NCI-H1092 treated with DMSO at 0.1 percent for 48 hours (cell line): ENCODE measurements at places on chromosomes 12 and 14.

DNA sequence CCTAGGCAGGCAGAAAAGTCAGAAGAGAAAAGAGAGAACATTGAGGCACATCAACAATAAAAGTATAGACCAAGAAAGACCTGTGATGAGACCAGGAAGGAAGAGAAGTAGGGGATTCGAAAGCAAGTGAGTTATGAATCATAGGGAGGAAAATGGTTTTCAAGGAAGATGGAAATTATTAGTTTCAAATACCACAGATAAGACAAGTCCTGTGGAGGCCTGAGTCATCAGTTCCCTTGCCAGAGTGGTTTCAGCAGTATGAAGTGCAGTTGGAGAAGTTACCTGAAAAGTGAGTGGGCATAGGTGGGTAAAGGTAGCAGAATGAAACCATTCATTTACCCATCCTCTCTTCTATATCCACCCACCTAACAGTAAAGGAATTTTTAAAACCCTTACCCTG, 25.2 kb upstream of the TSPAN8 start:
- no peak for DNase-seq

DNA sequence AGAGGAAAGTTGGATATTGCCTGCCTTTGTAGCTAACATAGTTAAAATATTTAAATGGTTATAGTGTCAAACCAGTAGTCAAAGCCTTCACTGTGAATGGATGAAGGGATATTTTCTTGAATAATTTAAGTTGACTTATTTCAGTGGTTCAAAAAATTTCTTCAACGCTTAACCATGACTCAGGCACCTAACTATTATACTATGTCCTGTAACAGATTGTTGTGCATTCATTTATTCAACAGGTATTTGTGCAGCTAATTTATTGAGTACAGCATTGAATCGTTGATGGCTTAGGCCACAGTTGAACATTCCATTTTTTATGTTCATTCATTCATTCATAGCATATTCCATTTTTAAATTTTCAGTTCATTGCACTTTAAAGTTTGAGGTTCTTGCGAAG, 9.2 kb downstream of the HIF1A start:
- DNase-seq: no peak

- DNase-seq: no peak
Measured at GRCh38 chr12:131152587-131152986, 198.9 kb downstream of the ADGRD1 start.

GRCh38 chr12:105920161-105920684, 218.5 kb downstream of the NUAK1 start:
- peak; percentile 14 for DNase-seq

DNA sequence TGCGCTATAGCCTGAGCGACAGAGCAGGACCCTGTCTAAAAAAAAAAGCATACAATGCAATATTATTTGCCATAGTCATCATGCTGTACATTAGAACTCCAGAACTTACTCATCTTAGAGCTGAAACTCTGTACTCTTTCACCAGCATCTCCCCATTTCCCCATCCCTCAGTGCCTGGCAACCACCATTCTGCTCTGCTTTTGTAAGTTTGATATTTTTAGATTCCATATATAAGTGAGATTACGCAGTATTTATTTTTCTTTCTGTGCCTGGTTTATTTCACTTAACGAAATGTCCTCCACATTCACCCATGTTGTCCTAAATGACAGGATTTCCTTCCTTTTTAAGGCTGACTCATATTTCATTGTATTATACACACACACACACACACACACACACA, 121.8 kb downstream of the BBS10 start:
- no peak for DNase-seq

- DNase-seq: no peak
Measured at GRCh38 chr12:10448236-10448635, 4.9 kb downstream of the KLRC1 start.

DNA sequence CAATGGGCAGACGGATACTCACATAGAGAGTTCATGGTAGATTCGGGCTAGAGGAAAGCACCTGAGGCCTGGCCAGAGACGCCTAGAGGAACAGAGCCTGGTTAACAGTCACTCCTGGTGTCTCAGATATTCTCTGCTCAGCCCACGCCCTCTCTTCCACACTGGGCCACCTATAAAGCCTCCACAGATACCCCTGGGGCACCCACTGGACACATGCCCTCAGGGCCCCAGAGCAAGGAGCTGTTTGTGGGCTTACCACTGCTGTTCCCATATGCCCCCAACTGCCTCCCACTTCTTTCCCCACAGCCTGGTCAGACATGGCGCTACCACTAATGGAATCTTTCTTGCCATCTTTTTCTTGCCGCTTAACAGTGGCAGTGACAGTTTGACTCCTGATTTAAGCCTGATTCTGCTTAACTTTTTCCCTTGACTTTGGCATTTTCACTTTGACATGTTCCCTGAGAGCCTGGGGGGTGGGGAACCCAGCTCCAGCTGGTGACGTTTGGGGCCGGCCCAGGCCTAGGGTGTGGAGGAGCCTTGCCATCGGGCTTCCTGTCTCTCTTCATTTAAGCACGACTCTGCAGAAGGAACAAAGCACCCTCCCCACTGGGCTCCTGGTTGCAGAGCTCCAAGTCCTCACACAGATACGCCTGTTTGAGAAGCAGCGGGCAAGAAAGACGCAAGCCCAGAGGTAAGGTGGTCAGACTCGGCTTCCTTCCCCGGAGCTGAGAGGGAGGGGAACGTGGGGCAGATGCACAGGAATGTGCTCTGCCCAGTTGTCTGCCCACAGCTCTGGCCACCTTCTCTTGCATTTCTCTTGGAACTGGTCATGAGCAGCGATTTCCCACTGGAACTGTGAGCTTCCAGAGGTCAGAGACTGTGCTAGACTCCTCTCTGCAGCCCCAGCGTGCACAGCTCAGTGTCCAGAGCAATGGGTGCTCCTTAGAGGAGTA, at the start of gene CD4:
TSS of gene CD4 (plus strand) at position 557 of the 953 bp plus-strand sequence. CDS start 10,611 bp downstream, outside the sequence.
- no peak for DNase-seq

DNA sequence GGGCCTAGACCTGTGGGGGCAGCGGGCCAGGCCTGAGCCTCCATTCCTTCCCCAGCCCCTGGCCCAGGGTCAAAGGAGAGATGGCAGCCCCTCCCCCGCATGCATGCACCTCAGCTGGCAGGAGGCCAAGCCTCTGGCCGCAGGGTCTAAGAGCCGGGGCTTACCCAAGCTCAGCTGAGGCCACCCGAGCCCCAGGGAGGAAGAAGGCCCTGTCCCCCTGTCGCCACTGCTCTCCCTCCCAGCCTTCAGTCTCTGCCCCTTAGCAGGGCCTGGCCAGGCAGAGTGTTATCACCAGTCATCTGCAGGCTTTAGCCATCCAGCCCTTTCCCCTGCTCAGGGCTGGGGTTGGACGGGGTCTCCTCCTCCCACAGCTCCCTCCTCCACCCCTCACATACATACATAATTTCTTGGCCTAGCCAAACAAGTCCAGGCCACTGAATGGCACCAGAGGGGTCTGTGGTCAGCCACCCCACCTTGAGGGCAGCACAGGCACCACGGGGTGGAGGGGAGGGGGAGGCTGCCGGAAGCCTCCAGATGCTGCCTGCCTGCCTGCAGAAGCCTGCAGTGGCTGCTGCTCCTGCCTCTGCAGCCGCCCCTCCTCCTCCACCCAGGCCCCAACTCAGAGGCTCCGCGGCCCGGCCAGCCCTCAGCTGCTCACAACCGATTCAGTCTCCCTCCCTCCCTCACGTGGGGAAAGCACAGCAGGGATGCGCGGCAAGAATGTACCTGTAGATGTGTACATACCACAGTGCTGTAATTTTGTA, 22.8 kb downstream of the RAB35 start:
- no peak for DNase-seq

- DNase-seq: peak; percentile 66
Measured at GRCh38 chr12:49903700-49904423, at the start of gene FAIM2. FAIM2 (minus strand) TSS chr12:49903900; CDS start chr12:49903792, 108 bp downstream.

GRCh38 chr12:101877806-101878242, 444 bp downstream of the DRAM1 start:
- DNase-seq: no peak

DNA sequence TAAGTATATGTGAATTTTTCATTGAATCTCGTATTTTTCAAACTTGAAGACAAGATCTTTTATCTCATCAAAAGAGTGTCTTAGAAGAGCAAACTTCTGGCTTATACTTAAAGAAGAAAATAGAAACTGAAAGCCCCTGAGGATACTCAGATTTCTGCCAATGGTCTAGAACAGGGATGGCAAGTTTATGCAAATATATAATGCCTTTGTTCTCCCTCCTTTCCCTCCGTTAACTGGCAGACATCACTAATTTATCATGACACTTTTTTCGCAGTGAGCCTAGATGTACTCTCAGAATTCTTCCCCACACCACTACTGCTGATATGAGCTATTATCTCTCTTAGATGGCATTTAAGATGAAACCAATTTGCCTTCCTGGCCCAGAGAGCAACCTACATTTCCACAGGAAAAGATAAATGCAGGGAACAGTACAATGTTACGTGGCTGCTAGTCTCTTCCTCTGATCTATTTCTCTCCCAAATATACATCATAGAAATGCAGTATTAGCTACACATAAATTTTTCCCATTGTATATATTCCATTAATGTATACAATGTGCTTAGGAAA, 40.0 kb upstream of the DAAM1 start:
- DNase-seq: no peak

DNA sequence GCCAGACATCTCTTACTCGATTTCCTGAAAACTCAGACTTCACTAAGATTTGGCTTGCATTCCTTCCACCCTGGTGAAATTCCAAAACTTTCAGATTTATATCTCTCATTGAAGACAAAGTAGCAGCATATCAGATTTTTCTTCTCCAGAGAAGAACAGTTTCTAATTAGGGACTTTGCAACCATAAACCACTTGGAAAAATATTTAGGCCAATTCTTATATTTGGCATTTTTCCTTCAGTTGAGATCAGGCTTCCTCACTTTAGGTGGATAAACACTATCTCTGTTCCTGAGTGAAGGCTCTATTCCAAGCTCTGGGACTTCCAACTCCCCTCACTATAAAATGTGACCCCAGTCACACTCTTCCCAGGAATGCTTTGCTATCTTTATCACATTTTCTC, 1434.3 kb upstream of the FLRT2 start:
- DNase-seq: no peak

DNA sequence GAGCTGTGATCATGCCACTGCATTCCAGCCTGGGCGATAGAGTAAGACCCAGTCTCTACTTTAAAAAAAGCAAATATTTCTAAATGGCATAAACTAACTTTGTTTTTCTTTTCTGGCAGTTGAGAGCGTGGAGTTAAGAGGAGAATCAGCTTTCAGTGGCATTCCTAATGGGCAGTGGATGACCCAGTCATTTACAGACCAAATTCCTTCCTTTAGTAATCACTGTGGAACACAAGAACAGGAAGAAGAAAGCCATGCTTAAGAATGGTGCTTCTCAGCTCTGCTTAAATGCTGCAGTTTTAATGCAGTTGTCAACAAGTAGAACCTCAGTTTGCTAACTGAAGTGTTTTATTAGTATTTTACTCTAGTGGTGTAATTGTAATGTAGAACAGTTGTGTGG, 21.2 kb downstream of the TDG start:
- no peak for DNase-seq

GRCh38 chr14:26401179-26401968, 196.5 kb downstream of the NOVA1 start:
- DNase-seq: peak; percentile 93

DNA sequence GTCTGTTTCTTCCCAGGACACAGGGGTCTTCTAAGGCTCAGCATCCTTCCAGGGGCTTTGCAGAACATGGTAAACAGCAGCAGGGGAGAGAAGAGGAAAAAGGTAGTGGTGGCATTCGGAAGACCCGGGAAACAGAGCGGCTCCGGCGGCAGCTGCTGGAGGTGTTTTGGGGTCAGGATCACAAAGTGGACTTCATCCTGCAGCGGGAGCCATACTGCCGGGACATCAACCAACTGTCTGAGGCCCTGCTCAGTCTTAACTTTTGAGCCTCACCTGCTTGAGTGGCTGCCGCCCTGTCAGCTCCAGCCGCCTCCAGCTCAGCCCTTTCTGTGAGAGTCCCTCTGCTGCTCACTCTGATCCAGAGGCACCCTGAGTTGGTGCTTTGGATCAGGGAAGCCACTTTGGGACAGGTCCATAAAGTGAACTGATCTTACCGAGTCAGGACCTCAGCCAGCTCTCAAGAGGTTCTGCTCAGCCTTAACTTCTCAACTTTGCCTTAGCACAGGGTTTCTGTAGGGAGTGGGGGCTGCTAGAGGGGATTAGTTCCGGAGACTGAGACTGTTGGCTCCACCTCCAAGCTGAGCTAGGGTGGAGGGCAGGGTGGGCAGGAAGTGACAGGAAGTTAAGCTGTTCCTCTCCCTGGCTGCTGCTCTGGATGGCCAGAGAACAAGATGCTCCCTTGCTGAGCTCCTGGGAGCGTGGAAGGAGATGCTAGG, 5.4 kb downstream of the SDR39U1 start:
- no peak for DNase-seq

GRCh38 chr14:65469903-65470302, 57.4 kb downstream of the FUT8 start:
- DNase-seq: no peak

GRCh38 chr12:22083167-22083566, 37.1 kb downstream of the CMAS start:
- no peak for DNase-seq

- no peak for DNase-seq
Measured at GRCh38 chr12:6620137-6620884, 13.1 kb upstream of the CHD4 start.

- no peak for DNase-seq
Measured at GRCh38 chr12:24821691-24822090, 127.2 kb downstream of the BCAT1 start.
